Trophoblast cell (in vitro differentiated cells and primary cell): ENCODE measurements at places on chromosomes 6 and 20.
A peak's percentile ranks its signal among the peaks of the same experiment; 100 is the strongest.

DNA sequence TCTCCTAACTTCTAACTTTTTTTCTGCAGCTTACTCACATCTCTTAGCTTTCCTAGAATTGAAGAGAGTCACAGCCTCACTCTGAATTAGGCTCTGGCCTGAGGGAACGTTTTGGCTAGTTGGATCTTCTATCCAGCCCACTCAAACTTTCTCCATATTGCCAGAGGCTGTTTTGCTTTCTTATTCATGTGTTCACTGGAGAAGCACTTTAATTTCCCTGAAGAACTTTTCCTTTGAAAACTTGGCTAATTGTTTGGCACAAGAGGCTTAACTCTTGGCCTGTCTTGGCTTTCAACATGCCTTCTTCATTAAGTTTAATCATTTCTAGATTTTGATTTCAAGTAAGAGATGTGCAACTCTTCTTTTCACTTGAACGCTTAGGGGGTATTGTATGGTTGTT lies 138.2 kb upstream of the PLCB4 start:
- no peaks in the 10 kb centered on the region for H3K27me3 ChIP-seq
- no peaks in the 10 kb centered on the region for H3K4me1 ChIP-seq
- no peak for DNase-seq

DNA sequence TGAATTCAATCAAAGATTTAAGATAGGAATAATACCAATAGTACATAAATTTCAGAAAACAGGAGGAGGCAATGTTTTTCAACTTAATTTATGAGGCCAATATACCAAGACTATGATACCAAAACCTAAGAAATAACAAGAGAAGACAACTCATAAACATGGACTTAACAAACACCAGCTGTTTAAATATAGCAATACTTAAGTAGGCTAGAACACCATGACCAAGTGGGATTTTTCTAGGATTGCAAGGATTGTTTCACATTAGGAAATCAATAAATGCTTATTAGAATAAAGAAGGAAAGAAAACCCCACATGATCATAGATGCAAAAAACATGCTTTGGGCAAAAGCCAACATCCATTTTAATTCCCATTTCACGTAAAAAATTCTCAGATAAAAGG lies 355.1 kb downstream of the EPM2A start:
- no peaks in the 10 kb centered on the region for H3K36me3 ChIP-seq
- no peak overlapping the region for H3K27ac ChIP-seq
- no peaks in the 10 kb centered on the region for H3K27me3 ChIP-seq
- DNase-seq = no peak

- no peak overlapping the region for H3K4me3 ChIP-seq
- H3K27ac ChIP-seq = no peak overlapping the region
- peak; percentile 77 for DNase-seq
- H3K4me1 ChIP-seq = no peaks in the 10 kb centered on the region
- H3K36me3 ChIP-seq = no peaks in the 10 kb centered on the region
These were observed 67.4 kb downstream of the ZBTB2 start for GRCh38 chr6:151323791-151324487.

GRCh38 chr20:58652606-58653294 lies 1.7 kb downstream of the STX16 start:
- peak overlapping the region; percentile 40 for H3K27ac ChIP-seq
- peaks cover 3% of the 10 kb centered on the region for H3K4me1 ChIP-seq
- H3K4me3 ChIP-seq = peak overlapping the region; percentile 89
- H3K36me3 ChIP-seq = peaks cover 1% of the 10 kb centered on the region
- DNase-seq = no peak

- no peak overlapping the region for H3K27ac ChIP-seq
- H3K36me3 ChIP-seq = no peaks in the 10 kb centered on the region
These were observed 165.5 kb upstream of the BMP5 start for GRCh38 chr6:56040889-56041301.

GRCh38 chr6:110493253-110493800 lies 16.9 kb upstream of the SLC22A16 start:
- no peaks in the 10 kb centered on the region for H3K27me3 ChIP-seq
- no peak overlapping the region for H3K27ac ChIP-seq
- H3K4me3 ChIP-seq = no peak overlapping the region
- H3K4me1 ChIP-seq = peaks cover 14% of the 10 kb centered on the region

- no peak for DNase-seq
- H3K36me3 ChIP-seq = peaks cover 2% of the 10 kb centered on the region
- no peak overlapping the region for H3K27ac ChIP-seq
- no peaks in the 10 kb centered on the region for H3K4me1 ChIP-seq
- no peak overlapping the region for H3K4me3 ChIP-seq
- no peaks in the 10 kb centered on the region for H3K27me3 ChIP-seq
These were observed 73.4 kb downstream of the SRC start for GRCh38 chr20:37419307-37419706.

GRCh38 chr6:148521158-148521557 lies 178.5 kb downstream of the SASH1 start:
- DNase-seq = no peak
- no peaks in the 10 kb centered on the region for H3K4me1 ChIP-seq
- H3K27ac ChIP-seq = no peak overlapping the region
- H3K36me3 ChIP-seq = peaks cover 34% of the 10 kb centered on the region
- H3K4me3 ChIP-seq = no peak overlapping the region

DNA sequence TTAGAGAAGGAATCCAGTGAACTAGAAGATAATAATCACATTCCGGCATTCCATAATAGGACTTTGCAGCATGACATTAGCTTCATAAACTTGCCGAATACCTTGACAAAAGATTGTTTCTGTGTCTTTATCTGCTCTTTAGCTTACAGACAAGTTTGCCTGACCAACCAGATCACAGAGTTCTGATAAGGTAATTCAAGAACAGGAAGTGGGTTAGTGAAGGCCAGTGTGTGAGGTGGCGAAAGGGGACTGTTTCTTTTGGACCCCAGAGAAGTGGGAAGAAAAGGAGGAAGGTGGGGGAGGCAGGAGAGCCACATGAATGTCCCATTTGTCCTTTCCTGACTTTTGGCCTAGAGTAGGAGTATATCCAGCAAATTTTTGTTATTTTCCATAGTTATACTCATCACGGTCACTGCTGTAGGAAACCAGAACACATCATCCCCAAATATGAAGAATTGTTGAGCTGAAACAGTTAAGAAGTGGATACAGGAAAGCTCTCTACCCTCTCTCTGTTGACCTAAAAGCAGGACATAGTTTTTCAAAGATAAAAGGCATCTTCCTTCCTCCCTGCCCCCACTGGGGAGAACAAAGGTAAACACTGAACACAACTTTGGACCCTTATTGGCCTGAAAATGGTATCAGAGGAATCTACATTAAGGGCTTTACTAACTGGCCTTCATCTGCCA lies 72.4 kb upstream of the TNFAIP3 start:
- DNase-seq = peak; percentile 49
- H3K27ac ChIP-seq = no peak overlapping the region
- H3K36me3 ChIP-seq = no peaks in the 10 kb centered on the region
- peaks cover 5% of the 10 kb centered on the region for H3K4me1 ChIP-seq
- no peak overlapping the region for H3K4me3 ChIP-seq
- no peaks in the 10 kb centered on the region for H3K27me3 ChIP-seq
